ENCODE measurements at places on chromosomes 7 and 10. TPM values are rescaled to one million over a fixed set of nuclear protein-coding genes. Genes with fewer than 3 reads are reported as not detected.

The IKZF1 gene
- 374 TPM for total RNA-seq

The RNF133 gene
- total RNA-seq = not detected

The GIMAP4 gene
- total RNA-seq = 60.5 TPM

The MPP7 gene
- 3.7 TPM for total RNA-seq

The ZWINT gene
- 112 TPM for total RNA-seq

- H3K27me3 ChIP-seq = no peaks in the 10 kb centered on the region
- DNase-seq = no peak
- H3K4me3 ChIP-seq = no peak overlapping the region
- H3K27ac ChIP-seq = no peak overlapping the region
- H3K4me1 ChIP-seq = no peaks in the 10 kb centered on the region
Observed at GRCh38 chr10:131400513-131400912, 89.0 kb upstream of the TCERG1L start.

DNA sequence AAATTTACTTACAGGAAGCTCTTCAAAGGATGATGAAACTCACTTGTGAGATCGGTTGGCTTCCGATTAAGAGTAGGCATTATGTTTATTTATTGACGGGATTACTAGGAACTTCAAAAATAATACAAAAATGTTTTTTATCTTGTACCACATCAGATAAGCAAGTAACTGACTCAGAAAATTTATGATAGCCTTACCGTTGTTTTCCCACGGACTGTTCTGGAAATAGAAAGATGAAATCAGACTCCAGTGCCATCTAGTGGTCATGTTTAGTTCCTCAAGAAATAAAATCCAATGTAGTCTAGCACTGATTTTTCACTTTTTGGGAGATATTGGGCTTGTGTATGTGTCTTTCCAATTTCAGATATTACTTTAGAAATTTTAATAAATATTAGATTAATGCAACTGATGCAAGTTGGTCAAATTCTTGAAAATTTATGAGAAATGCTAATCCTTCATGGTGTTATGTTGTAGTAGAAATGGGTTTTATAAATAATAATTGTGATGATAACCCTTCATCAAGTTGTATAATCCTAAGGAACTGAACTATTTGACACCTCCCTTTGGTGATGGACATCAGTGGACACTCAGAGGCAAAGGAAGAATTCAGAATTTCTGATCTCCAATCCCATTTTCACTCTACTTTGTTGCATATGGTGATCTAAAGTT lies 168.8 kb downstream of the TMEM26 start:
- H3K4me3 ChIP-seq = peak overlapping the region; percentile 39
- no peak for DNase-seq
- H3K36me3 ChIP-seq = peaks cover 13% of the 10 kb centered on the region
- H3K4me1 ChIP-seq = peaks cover 43% of the 10 kb centered on the region

DNA sequence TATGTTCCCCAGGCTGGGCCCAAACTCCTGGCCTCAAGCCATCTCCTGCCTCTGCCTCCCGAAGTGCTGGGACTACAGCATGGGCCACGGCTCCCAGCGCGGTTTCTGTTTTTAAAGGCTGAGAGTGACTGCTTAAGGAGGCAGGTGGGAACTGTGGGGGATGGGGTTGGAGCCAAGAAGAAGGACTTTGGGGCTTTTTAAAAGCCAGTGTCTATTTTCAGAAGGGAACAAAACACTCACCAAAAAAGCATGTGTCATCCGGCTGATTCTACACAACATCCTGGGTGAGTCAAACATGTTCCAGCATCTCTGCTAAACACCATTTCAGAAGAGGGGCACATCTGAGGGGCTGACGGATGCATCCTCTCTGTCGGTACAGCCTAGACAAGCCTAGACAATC lies 824.5 kb downstream of the TYW1 start:
- no peaks in the 10 kb centered on the region for H3K4me1 ChIP-seq
- DNase-seq = no peak
- no peak overlapping the region for H3K4me3 ChIP-seq

DNA sequence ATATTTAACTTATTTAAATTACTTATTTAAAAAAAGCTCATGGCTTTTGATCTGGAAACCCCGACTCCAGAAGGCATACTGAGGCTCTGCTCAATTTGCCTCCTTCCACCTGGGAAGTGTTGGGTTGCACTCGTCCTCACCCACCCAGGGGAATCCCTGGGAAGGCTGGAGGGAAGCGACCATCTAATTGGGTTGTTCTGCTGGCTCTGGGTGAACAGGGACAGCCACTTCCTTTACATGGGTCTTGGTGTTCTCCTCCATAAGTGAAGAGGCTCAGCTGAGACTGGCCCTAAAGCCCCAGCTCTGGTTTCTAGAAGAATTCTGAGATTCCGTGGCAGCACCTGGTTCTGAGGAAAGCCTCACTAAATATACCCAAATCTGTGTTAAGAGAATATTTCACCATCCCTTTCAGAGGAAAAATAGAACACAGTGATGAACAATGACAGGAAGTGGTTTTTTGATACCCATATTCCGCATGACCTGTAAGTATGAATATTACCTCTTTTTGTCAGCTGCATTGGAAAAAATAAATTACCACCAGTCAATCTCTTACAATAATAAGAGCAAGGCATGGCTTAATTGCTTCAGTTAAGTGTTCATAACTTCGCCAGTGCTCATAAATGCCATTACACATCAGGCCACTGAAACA lies 131.1 kb upstream of the SHH start:
- no peaks in the 10 kb centered on the region for H3K4me1 ChIP-seq
- no peaks in the 10 kb centered on the region for H3K27me3 ChIP-seq
- no peak overlapping the region for H3K4me3 ChIP-seq
- H3K27ac ChIP-seq = no peak overlapping the region

GRCh38 chr7:116986611-116987565 lies 33.6 kb downstream of the ST7 start:
- no peaks in the 10 kb centered on the region for H3K4me1 ChIP-seq
- no peak for DNase-seq
- H3K27me3 ChIP-seq = no peaks in the 10 kb centered on the region
- H3K27ac ChIP-seq = no peak overlapping the region
- H3K4me3 ChIP-seq = no peak overlapping the region
- H3K36me3 ChIP-seq = peaks cover 1% of the 10 kb centered on the region

DNA sequence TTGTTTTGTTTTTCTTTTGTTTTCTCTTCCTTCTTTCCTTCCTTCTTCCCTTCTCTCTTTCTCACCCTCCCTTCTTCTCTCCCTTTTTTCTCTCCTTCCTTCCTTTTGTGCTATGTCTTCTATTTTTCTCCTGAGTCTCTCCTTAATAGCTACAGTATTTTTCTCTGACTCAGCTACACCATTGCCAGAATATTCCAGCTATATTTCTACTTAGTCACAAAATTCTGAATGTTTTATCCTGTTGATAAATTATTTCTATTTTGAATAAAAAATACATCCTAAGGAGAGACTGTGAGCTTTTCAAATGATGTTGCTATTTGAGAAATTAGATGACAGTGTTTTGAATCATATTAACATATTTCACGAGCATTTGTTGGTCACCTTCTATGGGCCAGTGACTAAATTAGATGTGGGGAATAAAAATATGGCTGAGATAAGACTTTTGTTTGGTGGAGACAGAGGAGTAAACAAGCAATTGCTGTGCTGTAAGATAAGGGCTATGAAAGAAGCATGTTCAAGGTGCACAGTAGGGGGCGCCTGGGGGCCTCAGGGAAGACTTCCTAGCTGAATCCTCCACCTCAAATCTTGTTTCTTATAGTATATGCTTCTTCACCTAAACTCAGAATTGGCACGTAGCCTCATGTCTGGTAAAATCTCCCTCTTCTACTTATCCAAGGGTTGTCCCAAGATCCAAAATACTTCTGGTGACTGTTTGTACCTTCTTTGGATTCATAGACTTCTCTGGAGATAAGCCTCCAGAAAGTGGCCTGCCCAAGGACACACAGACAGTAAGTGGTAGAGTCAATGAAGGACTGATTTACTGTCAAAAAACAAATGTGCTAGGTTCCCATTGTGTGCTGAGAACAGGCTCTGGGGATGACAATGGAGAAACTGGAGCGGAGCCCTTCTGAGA lies 115.5 kb upstream of the CREB5 start:
- no peaks in the 10 kb centered on the region for H3K36me3 ChIP-seq
- no peak overlapping the region for H3K4me3 ChIP-seq
- DNase-seq = no peak
- peaks cover 49% of the 10 kb centered on the region for H3K27me3 ChIP-seq
- H3K27ac ChIP-seq = no peak overlapping the region

DNA sequence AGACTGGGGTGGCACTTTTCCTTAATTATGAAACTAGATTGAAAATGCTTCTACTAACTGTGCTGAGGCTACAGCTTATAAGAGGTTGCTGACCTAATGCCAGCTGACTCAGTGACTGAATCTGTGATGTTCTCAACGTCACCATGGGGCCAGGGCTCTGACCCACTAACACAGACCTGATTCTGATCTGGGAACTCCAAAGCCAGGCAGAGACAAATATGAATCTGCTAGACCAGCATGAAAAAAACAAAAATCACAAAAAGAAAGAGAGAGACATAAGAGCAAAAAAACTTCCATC lies 16.1 kb downstream of the USP6NL start:
- DNase-seq = no peak
- H3K36me3 ChIP-seq = no peaks in the 10 kb centered on the region
- H3K27me3 ChIP-seq = peaks cover 10% of the 10 kb centered on the region
- H3K27ac ChIP-seq = no peak overlapping the region
- no peak overlapping the region for H3K4me3 ChIP-seq
- H3K4me1 ChIP-seq = no peaks in the 10 kb centered on the region

DNA sequence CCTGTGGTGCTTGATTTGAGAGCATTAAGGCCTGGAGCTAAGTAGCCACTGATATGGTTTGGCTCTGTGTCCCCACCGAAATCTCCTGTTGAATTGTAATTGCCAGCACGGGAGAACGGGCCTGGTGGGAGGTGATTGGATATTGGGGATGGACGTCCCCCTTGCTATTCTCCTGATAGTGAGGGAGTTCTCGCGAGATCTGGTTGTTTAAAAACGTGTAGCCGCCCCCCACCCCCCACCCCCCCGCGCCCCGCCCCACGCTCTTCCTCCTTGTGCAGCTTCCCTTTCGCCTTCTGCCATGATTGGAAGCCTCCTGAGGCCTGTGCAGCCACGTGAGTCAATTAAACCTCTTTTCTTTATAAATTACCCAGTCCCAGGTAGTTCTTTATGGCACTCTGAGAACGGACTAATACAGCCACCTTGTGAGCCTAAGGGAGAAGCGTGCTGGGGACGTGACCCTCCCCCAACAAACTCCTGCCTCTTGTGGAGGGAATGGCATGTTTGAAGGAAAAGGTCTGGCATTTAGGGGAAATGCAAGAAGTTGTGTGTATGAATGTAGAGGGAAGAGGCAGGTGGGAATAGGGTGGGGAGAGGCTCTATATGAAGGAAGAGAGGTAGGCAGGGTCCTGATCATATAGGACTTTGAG lies 118.0 kb upstream of the KMT2C start:
- H3K4me1 ChIP-seq = no peaks in the 10 kb centered on the region
- no peak overlapping the region for H3K4me3 ChIP-seq
- no peaks in the 10 kb centered on the region for H3K36me3 ChIP-seq
- no peaks in the 10 kb centered on the region for H3K27me3 ChIP-seq

- H3K27me3 ChIP-seq = no peaks in the 10 kb centered on the region
- no peaks in the 10 kb centered on the region for H3K4me1 ChIP-seq
- no peaks in the 10 kb centered on the region for H3K36me3 ChIP-seq
- no peak overlapping the region for H3K4me3 ChIP-seq
Observed at GRCh38 chr10:118139321-118139720, 92.6 kb upstream of the RAB11FIP2 start.

- no peak overlapping the region for H3K27ac ChIP-seq
- no peak overlapping the region for H3K4me3 ChIP-seq
- no peak for DNase-seq
- no peaks in the 10 kb centered on the region for H3K4me1 ChIP-seq
Observed at GRCh38 chr10:4371691-4372295, 454.2 kb upstream of the AKR1E2 start.

GRCh38 chr10:75449382-75450074 lies 18.1 kb downstream of the LRMDA start:
- no peak for DNase-seq
- H3K27ac ChIP-seq = no peak overlapping the region
- no peaks in the 10 kb centered on the region for H3K4me1 ChIP-seq

GRCh38 chr10:44724415-44725174 lies 186.5 kb upstream of the TMEM72 start:
- H3K4me1 ChIP-seq = peaks cover 1% of the 10 kb centered on the region
- no peak for DNase-seq
- no peak overlapping the region for H3K27ac ChIP-seq
- H3K36me3 ChIP-seq = no peaks in the 10 kb centered on the region
- H3K4me3 ChIP-seq = no peak overlapping the region
- no peaks in the 10 kb centered on the region for H3K27me3 ChIP-seq

DNA sequence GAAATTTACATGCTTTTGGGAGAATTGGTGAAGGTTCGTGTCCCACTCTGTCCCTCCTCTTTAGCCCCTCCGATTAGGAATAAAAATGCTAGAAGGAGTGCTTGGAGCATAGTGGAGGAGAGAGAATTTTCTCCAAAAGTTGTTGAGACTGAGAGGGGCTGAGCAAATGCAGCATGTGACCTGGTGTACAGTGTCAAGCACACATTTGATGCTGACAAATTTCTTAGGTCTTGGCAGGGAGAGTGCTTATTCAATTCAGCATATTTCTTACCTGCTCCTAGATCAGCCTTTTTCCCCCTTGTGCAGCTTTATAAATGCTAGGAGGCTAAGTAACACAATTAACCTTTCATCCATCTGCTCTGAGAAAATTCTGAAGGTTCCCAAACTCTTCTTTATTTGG lies 189.0 kb downstream of the GALNT17 start:
- no peaks in the 10 kb centered on the region for H3K4me1 ChIP-seq
- no peak overlapping the region for H3K27ac ChIP-seq
- no peaks in the 10 kb centered on the region for H3K36me3 ChIP-seq
- DNase-seq = no peak

DNA sequence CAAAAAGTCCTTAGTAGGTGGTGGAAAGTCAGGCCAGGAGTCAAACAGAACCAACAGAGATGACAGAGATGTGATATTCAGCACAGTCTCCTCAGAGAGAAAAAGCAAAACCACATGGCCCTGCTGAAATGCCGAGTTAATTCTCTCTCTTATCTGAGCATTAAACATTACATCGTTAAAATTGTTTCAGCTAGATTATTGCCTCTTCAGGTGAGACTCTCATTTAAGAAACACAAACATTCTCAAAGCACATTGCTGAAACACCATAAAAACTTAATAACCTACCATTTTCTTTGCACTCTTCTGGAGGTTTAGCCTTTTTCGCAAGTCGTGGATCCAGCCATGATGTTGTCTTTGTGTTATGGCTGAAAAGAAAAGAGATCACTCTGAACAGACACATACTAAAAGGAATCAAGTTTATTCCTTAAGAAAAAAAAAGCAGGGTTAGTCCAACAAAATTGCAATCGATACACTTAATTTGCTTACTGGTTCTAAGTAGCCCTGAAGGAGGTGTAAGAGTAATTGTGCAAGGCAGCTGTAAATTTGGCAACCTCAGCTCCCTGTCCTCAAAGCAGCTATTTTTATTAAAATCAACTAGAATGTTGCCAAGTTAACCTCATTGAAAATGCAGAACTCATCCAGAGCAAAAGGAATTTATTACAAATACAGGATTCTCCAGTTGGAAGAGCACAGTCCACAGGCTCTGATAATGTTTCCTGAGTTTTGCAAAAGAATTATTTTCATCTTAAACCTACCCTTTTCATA lies 691.1 kb downstream of the PHTF2 start:
- H3K4me1 ChIP-seq = no peaks in the 10 kb centered on the region
- no peaks in the 10 kb centered on the region for H3K27me3 ChIP-seq
- no peak overlapping the region for H3K27ac ChIP-seq

- H3K36me3 ChIP-seq = no peaks in the 10 kb centered on the region
- DNase-seq = no peak
- H3K27ac ChIP-seq = no peak overlapping the region
- H3K4me1 ChIP-seq = peaks cover 2% of the 10 kb centered on the region
- no peak overlapping the region for H3K4me3 ChIP-seq
- H3K27me3 ChIP-seq = peaks cover 11% of the 10 kb centered on the region
Observed at GRCh38 chr7:134355927-134356326, 39.2 kb upstream of the SLC35B4 start.
